Hepatocyte (in vitro differentiated cells): ENCODE measurements at places on chromosomes 5 and 9.
A peak's percentile ranks its signal among the peaks of the same experiment; 100 is the strongest.

GRCh38 chr5:125034331-125034730, 287.9 kb upstream of the ZNF608 start:
- peaks cover 6% of the 10 kb centered on the region for H3K4me1 ChIP-seq
- no peak for DNase-seq
- H3K4me3 ChIP-seq: no peak overlapping the region
- H3K27ac ChIP-seq: no peak overlapping the region
- no peaks in the 10 kb centered on the region for H3K36me3 ChIP-seq

- no peak overlapping the region for H3K27ac ChIP-seq
- no peaks in the 10 kb centered on the region for H3K27me3 ChIP-seq
- H3K4me3 ChIP-seq: no peak overlapping the region
Measured at GRCh38 chr9:107539427-107540163, 50.0 kb upstream of the KLF4 start.

DNA sequence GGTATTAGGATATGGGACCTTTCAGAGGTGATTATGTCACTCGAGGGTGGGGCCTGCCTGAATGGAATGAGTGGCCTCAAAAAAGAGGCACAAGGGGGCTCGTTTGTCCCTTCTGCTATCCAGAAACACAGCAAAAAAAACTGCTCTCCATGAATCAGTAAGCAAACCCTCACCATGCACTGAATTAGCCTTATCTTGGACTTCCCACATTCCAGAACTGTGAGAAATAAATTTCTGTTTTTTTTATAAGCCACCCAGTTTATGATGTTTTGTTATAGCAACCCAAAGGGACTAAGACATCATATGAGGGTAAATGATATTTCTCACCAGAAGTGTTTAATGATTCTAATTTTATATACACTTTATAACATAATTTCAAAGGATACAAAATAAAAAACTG, 476.6 kb upstream of the EDIL3 start:
- no peak overlapping the region for H3K27ac ChIP-seq
- H3K4me1 ChIP-seq: no peaks in the 10 kb centered on the region
- no peak for DNase-seq
- no peaks in the 10 kb centered on the region for H3K27me3 ChIP-seq
- H3K4me3 ChIP-seq: no peak overlapping the region

GRCh38 chr9:135300346-135301141, 179.0 kb upstream of the PPP1R26 start:
- no peak overlapping the region for H3K4me3 ChIP-seq
- H3K36me3 ChIP-seq: no peaks in the 10 kb centered on the region
- no peaks in the 10 kb centered on the region for H3K4me1 ChIP-seq
- DNase-seq: no peak
- no peak overlapping the region for H3K27ac ChIP-seq

DNA sequence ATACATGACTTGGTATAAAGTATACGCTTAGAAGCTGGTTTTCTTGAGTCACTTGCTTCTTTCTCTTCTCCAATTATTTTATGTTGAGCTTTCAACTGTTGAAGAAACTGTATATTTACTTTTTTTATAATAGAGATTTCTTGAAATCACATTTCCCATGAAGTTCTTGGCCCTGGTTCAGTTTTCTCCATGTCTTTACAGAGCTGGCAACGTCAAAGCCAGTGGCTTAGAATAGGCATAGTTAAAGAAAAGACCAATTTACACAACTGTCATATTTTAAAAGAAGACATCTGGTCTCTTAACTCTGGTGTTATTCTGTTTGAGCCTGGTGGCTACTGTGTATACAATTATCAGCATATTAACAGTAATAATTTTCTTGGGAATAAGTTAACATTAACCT, 1249.3 kb downstream of the CDH12 start:
- no peaks in the 10 kb centered on the region for H3K27me3 ChIP-seq
- DNase-seq: no peak
- no peaks in the 10 kb centered on the region for H3K4me1 ChIP-seq
- H3K36me3 ChIP-seq: no peaks in the 10 kb centered on the region
- H3K27ac ChIP-seq: no peak overlapping the region

- no peaks in the 10 kb centered on the region for H3K36me3 ChIP-seq
- H3K27ac ChIP-seq: peak overlapping the region; percentile 48
- H3K27me3 ChIP-seq: no peaks in the 10 kb centered on the region
- peaks cover 19% of the 10 kb centered on the region for H3K4me1 ChIP-seq
- peak; percentile 74 for DNase-seq
- no peak overlapping the region for H3K4me3 ChIP-seq
Measured at GRCh38 chr5:135429301-135430134, 17.6 kb downstream of the DCANP1 start.

DNA sequence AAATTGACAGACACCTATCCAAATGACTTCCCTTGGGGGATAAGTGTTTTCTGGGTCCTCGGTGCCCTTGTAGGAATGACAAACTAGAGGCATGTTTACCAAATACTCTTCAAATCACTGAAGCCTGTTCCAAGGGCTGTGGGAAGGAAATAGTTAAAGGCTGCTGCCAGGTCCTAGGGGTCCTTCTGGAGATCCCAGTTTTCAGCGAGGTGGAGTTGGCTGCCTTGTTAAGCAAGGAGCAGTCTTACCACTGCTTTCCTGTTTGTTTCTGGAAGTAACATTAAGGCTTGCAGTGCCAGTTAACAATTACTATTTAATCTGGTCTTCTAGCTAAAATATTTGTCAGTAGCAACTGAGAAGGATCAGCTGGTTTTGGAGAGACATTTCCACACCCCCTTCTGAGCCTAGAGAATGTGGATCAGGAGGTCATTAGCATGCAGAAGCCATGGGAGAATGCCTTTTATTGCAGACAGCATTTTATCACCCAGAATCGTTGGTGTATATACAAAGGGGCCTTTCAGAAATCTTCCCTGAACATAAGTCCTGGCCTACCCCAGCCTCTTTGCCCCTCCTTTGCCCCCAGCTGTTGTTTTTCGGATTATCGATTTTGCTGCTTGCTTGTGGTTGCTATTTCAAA, 238.8 kb downstream of the DMAC1 start:
- no peaks in the 10 kb centered on the region for H3K4me1 ChIP-seq
- H3K4me3 ChIP-seq: no peak overlapping the region
- H3K27me3 ChIP-seq: no peaks in the 10 kb centered on the region
- H3K27ac ChIP-seq: no peak overlapping the region
- no peaks in the 10 kb centered on the region for H3K36me3 ChIP-seq

GRCh38 chr5:131441184-131441583, 177.3 kb downstream of the CDC42SE2 start:
- no peak overlapping the region for H3K4me3 ChIP-seq
- no peaks in the 10 kb centered on the region for H3K36me3 ChIP-seq
- no peak for DNase-seq
- no peak overlapping the region for H3K27ac ChIP-seq

DNA sequence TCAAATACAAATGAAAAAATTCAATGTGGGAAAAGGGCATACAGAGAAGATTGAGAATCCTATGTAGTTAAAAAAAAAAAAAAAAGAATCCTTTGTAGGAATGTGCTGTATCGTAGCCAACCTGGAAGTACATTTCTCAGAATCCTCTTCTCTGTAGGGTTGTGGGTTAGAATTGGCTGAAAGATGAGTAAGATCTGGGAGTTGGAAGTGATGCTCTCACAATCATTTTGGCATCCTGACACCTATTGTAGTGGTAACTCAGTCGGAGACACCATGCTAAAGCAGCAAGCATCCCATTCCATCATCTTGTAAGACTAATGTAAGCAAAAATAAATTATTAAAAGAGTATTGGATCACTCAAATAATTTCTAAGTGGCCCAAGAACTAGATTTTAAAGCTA, 30.6 kb downstream of the MRPL22 start:
- H3K27ac ChIP-seq: no peak overlapping the region
- H3K4me3 ChIP-seq: no peak overlapping the region
- DNase-seq: no peak
- no peaks in the 10 kb centered on the region for H3K36me3 ChIP-seq
- H3K4me1 ChIP-seq: no peaks in the 10 kb centered on the region

GRCh38 chr5:97135868-97136267, 6.5 kb downstream of the LIX1 start:
- no peaks in the 10 kb centered on the region for H3K27me3 ChIP-seq
- no peak overlapping the region for H3K27ac ChIP-seq
- H3K36me3 ChIP-seq: no peaks in the 10 kb centered on the region
- H3K4me1 ChIP-seq: no peaks in the 10 kb centered on the region
- no peak for DNase-seq
- no peak overlapping the region for H3K4me3 ChIP-seq

DNA sequence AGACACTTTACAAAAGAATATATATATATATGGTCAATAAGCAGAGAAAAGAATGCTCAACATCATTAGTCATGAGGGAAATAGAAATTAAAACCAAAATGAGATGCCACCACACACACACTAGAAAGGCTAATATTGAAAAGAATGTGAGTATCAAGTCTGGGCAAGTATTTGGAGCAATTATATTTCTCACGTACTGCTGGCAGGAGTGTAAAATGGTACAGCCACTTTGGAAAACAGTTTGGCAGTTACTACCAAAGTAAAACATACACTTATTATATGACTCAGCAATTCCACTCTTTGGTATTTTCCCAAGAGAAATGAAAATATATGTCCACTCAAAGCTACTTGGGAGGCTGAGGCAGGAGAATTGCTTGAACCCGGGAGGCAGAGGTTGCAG, 29.8 kb downstream of the NEUROG1 start:
- H3K36me3 ChIP-seq: no peaks in the 10 kb centered on the region
- no peak overlapping the region for H3K27ac ChIP-seq
- DNase-seq: no peak
- peaks cover 5% of the 10 kb centered on the region for H3K4me1 ChIP-seq
- no peak overlapping the region for H3K4me3 ChIP-seq

- DNase-seq: peak; percentile 85
- no peaks in the 10 kb centered on the region for H3K27me3 ChIP-seq
- peaks cover 61% of the 10 kb centered on the region for H3K4me1 ChIP-seq
- H3K36me3 ChIP-seq: no peaks in the 10 kb centered on the region
- H3K27ac ChIP-seq: peak overlapping the region; percentile 86
- H3K4me3 ChIP-seq: no peak overlapping the region
Measured at GRCh38 chr5:150637245-150638052, 3.0 kb upstream of the SYNPO start.

GRCh38 chr5:14164164-14165163, 21.3 kb downstream of the TRIO start:
- no peak overlapping the region for H3K27ac ChIP-seq
- no peak for DNase-seq
- no peak overlapping the region for H3K4me3 ChIP-seq
- H3K4me1 ChIP-seq: no peaks in the 10 kb centered on the region
- no peaks in the 10 kb centered on the region for H3K27me3 ChIP-seq

- no peak overlapping the region for H3K4me3 ChIP-seq
- H3K36me3 ChIP-seq: no peaks in the 10 kb centered on the region
- no peaks in the 10 kb centered on the region for H3K4me1 ChIP-seq
- no peak for DNase-seq
- peaks cover 17% of the 10 kb centered on the region for H3K27me3 ChIP-seq
Measured at GRCh38 chr5:137491121-137491520, 8.0 kb downstream of the SPOCK1 start.

DNA sequence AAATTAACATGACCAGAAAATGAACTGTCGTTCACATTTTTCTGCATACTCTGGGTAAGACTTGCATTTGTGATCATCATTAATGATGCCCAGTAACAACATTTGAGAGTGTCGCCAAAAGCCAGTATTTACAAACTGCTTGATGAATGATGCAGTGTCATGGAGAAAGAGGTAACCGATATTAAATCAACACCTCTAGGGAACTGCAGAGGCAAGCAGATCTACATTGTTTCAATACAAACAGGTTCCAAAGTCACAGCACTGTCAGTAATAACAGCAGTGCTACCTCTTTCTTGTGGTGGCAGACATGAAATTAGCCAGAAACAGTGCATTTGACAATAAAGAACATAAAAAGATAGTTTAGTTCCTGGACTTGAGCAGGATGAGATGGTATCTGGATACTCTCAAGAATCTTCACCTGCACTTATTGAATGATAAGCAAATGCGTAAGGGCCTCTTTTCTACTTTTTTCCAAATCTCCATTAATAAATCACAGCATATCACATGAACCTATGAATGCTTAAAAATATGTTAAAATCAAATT, 456.6 kb downstream of the ARHGEF28 start:
- no peak for DNase-seq
- H3K36me3 ChIP-seq: no peaks in the 10 kb centered on the region
- no peaks in the 10 kb centered on the region for H3K4me1 ChIP-seq
- H3K4me3 ChIP-seq: no peak overlapping the region
